ENCODE measurements at places on chromosomes 7 and 10.

DNA sequence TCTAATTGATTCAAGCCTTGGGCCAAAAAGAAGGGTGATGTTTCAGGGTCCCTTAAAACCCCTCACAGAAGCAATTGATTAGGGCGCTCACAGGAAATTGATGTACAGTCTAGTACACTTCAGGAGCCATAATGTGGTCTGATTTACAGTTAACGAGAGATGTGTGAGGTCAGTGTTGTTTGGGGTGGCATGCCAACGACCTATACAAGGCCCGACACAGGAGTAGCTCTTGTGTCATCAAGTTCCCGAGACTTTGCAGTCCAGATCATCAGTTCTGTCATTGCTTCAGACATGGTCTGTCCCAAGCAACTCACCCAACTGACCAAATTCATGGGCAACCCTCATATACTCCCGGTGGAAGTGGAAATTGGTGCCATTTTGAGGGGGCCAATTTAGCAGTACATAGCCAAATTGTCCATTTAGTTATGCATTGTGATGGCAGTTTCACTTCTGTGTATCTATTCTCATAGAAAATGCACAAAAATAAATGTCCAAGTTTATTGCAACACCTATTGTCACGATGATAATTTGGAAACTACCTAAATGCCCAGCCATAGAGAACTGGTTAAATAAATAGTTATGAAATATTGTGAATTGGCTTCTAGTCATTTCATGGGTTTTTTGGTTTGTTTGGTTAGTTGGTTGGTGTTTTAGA lies 18.0 kb upstream of the ARID5B start:
- DNase-seq, result no peak

DNA sequence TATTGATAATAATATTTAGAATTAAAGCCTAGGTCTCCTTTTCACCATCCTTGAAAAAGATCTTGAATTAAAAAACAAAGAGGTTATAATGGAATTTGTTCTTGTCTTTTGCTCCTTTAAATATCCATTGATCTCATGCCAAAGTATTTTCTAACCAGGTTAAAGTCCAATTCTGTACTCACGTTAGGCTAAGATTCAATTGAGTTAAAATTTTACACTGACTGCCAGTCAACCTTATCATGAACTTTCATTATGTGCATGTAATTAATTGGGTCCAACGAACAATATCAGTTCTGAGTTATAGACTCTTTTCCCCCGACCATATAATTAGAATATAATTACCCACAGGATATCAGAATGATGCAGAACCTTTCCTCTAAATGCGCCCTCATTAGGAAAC lies 266.6 kb downstream of the DGKB start:
- no peak for DNase-seq

- no peak for DNase-seq
These were observed 64.8 kb upstream of the AHR start for GRCh38 chr7:17233603-17234002.

- no peak for DNase-seq
These were observed 55.2 kb downstream of the CDK6 start for GRCh38 chr7:92781117-92781720.

GRCh38 chr7:117871401-117871777 lies 1.9 kb downstream of the CTTNBP2 start:
- no peak for DNase-seq

DNA sequence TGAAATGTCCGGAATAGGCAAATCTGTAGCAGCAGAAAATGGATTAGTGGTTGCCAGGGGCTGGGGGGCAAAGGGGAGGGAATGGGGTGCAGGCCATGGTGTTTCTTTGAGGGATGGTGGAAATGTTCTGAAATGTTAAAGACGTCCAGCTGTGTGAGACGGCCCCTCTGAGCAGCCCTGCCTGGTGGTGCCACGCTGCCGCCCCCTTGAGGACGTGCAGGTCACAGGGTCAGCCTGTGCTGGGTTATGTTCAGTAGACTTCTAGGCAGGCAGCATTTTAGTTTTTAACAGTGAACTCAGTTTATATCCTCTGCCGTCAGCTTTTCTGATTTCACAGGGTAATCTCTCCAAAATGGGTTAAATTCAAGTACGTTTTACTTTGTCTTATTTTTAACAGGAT lies 9.4 kb downstream of the NUB1 start:
- DNase-seq, result no peak

DNA sequence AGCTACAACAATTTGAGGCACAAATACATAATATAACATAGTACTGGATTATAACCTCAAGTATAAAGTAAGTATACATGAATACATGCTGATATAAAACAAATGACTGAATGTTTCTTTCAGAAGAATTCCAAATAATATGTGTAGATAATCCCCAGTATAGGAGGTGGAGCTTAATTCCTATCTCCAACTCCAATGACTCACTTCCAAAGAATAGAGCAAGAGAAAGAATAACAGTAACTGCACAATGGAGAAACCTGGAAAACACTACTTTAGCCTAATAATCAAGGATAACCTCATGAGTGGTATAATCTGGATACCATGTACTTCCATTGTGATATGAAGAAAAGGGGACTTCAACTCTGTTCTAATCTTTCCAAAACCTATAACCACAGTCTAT lies 13.7 kb upstream of the SEMA3C start:
- no peak for DNase-seq

DNA sequence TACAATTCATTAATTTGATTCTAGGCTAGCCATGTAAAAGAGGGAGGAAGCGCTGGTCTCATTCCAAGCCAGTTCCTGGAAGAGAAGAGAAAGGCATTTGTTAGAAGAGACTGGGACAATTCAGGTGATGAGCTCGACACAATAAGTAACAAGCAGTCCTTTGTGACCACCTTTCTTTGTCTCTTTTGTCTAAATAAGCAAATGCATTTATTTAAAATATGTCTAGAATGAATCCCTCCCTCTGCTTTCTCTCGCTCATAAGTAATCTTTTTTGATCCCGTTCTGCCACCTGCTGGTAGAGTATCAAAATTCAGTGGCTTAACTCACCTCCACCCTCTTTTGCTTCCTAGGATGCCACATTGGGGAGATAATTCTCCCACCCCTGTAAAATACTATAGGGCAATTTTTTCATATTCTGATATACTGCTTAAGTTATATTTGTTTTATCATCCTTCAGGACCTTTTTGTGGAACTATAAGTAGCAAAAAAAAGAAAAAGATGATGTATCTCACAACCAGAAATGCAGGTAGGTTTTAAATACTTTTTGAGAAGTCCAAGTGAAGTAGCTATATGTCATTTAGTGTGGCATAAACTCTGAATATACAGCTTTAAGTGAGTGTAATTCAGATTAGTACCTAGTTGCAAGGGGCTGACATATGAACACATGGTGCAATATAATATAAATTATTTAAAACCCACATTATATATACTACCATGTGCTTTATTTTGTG lies 91.5 kb downstream of the GSDME start:
- peak; percentile 54 for DNase-seq

- no peak for DNase-seq
These were observed 489.5 kb downstream of the SH2D4B start for GRCh38 chr10:81027223-81027622.
